ENCODE measurements at places on chromosomes 6 and 20. TPM values are rescaled to one million over a fixed set of nuclear protein-coding genes. Genes with fewer than 3 reads are reported as not detected.

NANP gene
- total RNA-seq = 1.6 TPM

ZBTB9 gene
- total RNA-seq = 20.0 TPM

EFCAB8 gene
- total RNA-seq = 1.1 TPM

MTHFD1L gene
- 47.8 TPM for total RNA-seq

SLC22A1 gene
- total RNA-seq = 4.5 TPM

WFDC5 gene
- total RNA-seq = not detected

PRKN gene
- 3.8 TPM for total RNA-seq

SNAP91 gene
- total RNA-seq = not detected

ZSCAN23 gene
- total RNA-seq = 1.8 TPM

PTPN1 gene
- total RNA-seq = 67.5 TPM

BHLHE23 gene
- total RNA-seq = not detected

OLIG3 gene
- total RNA-seq = not detected

ELOVL2 gene
- total RNA-seq = 0.20 TPM

KCNS1 gene
- total RNA-seq = 10.4 TPM

LPA gene
- total RNA-seq = not detected

TNXB gene
- 10.6 TPM for total RNA-seq

AARS2 gene
- total RNA-seq = 41.8 TPM

POU3F2 gene
- total RNA-seq = not detected

SLC2A10 gene
- total RNA-seq = 24.9 TPM

TBX18 gene
- 49.2 TPM for total RNA-seq

RGS17 gene
- total RNA-seq = 0.78 TPM

TRIM31 gene
- total RNA-seq = 181 TPM

SCRT2 gene
- total RNA-seq = not detected

ALDH8A1 gene
- total RNA-seq = 1.5 TPM

STMND1 gene
- 0.68 TPM for total RNA-seq

All from Calu3 (cell line).